ENCODE measurements at places on chromosomes 16 and 17.
A peak's percentile ranks its signal among the peaks of the same experiment; 100 is the strongest.

- no peaks in the 10 kb centered on the region for H3K4me1 ChIP-seq
- H3K36me3 ChIP-seq, result peaks cover 7% of the 10 kb centered on the region
- no peak overlapping the region for H3K27ac ChIP-seq
- H3K27me3 ChIP-seq, result no peaks in the 10 kb centered on the region
- no peak overlapping the region for H3K4me3 ChIP-seq
- no peak for DNase-seq
These were observed 52.3 kb upstream of the LGALS9 start for GRCh38 chr17:27578718-27579085.

DNA sequence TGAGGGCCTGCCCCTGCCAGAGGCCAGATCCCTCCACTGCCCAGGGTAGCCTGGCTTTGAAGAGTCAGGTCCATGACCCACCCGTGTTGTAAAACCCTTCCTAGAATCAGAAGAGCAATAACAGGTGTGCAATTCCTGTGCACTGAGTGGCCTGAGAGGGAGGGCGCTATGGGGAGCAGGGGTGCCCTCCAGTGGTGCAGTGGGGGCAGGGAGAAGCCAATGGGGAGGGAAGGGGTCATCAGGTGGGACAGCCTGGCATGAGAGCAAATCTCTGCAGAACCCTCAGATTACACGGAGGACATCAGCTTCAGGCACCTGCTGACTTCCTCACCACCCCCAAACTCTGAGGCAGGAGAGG is 72.9 kb upstream of the ZNF469 start:
- no peak for DNase-seq
- no peak overlapping the region for H3K4me3 ChIP-seq
- H3K4me1 ChIP-seq, result no peaks in the 10 kb centered on the region
- no peak overlapping the region for H3K27ac ChIP-seq
- H3K27me3 ChIP-seq, result peaks cover 6% of the 10 kb centered on the region

DNA sequence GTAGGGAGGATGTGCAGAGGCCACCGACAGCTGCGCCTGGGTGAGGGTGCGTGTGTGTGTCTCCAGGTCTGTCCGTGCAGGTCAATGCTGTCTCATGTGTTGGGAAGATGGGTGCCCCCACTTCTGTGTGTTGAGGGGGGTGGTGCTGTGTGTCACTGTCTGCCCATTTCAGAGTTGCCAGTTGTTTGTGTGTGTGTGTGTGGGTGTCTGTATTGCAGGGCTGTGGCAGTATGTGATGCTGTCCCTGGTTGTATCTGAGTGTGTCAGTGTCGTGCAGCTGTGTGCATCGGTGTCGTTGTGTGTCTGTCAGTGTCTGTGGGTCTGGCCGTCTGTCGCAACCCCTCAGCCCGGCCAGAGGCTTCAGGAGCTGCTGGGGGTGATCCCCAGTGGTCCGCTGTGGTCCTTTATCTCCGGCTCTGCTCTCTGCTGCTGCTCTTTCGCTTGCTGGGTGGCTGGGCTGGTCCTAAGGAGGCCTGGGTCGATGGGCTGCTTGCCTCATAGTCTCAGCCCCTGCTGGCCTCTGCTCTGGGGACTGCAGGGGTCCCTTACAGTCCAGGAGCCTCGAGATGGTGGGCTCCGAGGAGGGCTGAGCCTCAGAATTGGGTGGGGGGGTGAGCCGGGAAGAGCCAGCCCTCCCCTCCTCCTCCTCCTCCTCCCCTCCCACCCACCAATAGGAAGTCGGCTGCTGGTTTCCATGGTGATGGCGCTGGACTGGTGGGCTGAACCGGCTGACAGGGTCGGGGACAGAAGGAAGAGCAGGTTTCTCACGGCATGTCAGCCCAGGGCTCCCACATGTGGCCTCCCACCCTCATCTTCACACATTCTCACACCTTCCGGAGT is at the start of gene TSPOAP1:
Gene TSPOAP1 (minus strand): TSS at position 601 of the 840 bp plus-strand sequence. CDS start 875 bp downstream, outside the sequence.
- DNase-seq, result peak; percentile 78
- no peaks in the 10 kb centered on the region for H3K27me3 ChIP-seq
- H3K27ac ChIP-seq, result peak within 1 kb of the TSS; percentile 56
- H3K36me3 ChIP-seq, result no peaks in the 10 kb centered on the region

- no peaks in the 10 kb centered on the region for H3K27me3 ChIP-seq
- no peak for DNase-seq
- no peak overlapping the region for H3K27ac ChIP-seq
- H3K4me3 ChIP-seq, result no peak overlapping the region
- H3K36me3 ChIP-seq, result no peaks in the 10 kb centered on the region
These were observed 28.8 kb downstream of the TBC1D3B start for GRCh38 chr17:36147601-36148000.

DNA sequence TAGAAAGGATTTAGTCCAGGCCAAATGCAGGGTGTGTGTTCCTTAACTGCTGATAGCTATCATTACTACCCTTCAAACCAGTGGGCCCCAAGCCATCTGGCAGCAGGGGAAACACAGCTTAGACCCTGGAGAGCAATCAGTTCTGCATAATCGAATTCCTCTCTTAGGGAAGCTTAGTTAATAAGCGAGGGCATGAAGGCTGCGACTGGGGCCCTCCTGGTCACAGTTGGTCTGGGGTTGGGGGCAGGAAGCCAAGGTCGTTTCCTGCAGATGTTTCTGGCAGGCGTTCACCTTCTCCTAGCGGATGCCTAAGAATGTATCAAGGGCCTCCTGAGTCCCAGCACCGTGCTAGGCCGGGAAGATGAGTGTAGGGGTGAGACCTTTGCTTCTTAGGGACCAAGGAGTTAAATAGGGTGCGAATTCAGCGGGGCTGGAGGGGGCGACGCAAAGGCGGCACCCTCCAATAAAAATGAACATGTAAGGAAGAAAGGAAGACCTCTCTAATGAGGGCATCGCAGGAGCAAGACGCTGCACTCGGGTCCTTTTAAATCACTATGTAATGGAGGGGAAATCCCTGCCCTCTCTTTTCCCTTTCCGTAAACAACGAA is 16.5 kb upstream of the EEF2K start:
- no peaks in the 10 kb centered on the region for H3K36me3 ChIP-seq
- peak overlapping the region; percentile 65 for H3K27ac ChIP-seq
- H3K27me3 ChIP-seq, result no peaks in the 10 kb centered on the region

GRCh38 chr17:29163563-29163962 is 16.6 kb downstream of the MYO18A start:
- no peak for DNase-seq
- peaks cover 7% of the 10 kb centered on the region for H3K36me3 ChIP-seq
- no peak overlapping the region for H3K4me3 ChIP-seq
- H3K27me3 ChIP-seq, result no peaks in the 10 kb centered on the region

DNA sequence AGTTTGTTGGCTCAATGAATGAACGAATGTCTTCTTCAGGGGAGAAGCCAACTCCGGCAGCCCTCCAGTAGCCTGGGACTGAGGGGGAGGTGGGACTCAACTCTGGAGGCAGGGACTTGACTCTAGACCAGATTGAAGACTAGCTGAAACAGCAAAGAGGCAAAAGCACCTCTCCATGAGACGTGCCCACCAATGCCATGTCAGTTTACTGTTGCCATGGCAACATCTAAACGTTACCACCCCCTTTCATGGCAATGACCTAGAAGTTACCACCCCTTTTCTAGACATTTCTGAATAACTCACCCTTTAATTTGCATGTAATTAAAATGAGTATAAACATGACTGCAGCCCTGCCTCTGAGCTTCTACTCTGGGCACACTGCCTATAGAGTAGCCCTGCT is 91.8 kb downstream of the ASIC2 start:
- no peak overlapping the region for H3K27ac ChIP-seq
- H3K4me1 ChIP-seq, result no peaks in the 10 kb centered on the region
- peaks cover 26% of the 10 kb centered on the region for H3K27me3 ChIP-seq
- no peak for DNase-seq
- H3K36me3 ChIP-seq, result no peaks in the 10 kb centered on the region

DNA sequence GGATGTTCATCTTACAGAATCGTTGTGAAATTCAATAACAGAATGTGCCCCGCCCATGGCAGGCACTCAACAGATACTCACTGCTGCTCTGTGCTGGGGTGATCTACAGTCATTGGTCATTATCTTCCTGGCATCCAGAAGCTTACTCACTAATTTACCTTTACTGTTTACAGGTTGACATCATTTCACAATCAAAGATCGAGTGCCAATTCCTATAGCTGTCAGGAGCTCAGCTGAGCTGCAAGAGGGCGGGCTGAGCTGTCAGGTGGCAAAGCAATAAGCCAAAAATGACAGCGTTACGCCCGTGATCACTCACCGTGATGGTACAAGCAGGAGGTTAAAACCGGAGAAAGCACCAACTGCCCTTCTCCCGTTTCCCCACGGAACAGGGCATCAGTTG is 51.2 kb downstream of the LITAF start:
- H3K27me3 ChIP-seq, result no peaks in the 10 kb centered on the region
- H3K4me3 ChIP-seq, result no peak overlapping the region
- no peaks in the 10 kb centered on the region for H3K36me3 ChIP-seq

GRCh38 chr16:46673320-46674013 is 15.5 kb downstream of the VPS35 start:
- DNase-seq, result peak; percentile 70
- no peak overlapping the region for H3K27ac ChIP-seq
- no peak overlapping the region for H3K4me3 ChIP-seq
- H3K4me1 ChIP-seq, result no peaks in the 10 kb centered on the region

DNA sequence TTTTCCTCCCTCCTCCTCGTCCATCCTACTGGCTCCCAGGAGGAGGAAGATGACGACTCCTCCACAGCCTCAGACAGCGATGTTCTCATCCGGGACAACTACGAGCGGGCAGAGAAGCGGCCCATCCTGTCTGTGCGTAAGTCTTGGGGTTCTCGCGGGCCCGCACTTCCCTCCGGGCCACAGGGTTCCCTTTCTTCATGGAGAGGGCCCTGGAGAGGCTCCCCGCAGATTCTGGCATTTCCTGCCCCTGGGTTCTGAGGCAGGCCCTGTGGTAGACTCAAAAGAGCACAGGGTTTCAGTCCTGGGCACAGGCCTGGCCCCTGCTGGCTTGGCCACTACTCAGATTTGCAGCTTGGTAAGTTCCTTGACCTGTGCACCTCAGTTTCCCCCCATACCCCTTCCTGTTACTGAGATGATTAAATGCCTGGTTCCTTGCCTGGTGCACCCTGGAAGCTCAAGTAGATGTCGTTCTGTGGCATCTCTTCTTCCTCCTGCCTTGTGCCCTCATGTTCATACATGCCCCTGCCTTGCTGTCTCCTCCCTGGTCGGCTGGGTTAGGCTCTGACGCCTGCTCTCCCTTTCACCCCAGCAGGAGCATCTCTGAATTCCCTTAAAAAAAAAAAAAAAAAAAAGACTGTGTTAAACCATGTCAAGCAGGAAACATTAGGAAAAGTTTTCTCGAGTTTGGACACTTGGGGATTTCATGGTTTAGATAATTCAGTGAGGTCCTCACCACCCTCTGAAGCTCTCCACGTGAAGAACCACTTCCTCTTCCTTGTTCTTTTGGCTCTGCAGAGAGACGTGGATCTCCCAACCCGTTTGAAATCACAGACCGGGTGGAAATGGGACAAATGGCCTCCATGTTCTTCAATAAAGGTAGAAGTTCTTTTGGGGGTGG is 14.3 kb upstream of the NAT9 start:
- H3K27ac ChIP-seq, result no peak overlapping the region
- H3K4me3 ChIP-seq, result no peak overlapping the region
- no peaks in the 10 kb centered on the region for H3K27me3 ChIP-seq
- H3K36me3 ChIP-seq, result peaks cover 47% of the 10 kb centered on the region
- H3K4me1 ChIP-seq, result peaks cover 3% of the 10 kb centered on the region

Measured in common myeloid progenitor, CD34-positive (primary cell).